ENCODE measurements at places on chromosomes 1 and 21. TPM values are rescaled to one million over a fixed set of nuclear protein-coding genes. Genes with fewer than 3 reads are reported as not detected.
A peak's percentile ranks its signal among the peaks of the same experiment; 100 is the strongest.

DNA sequence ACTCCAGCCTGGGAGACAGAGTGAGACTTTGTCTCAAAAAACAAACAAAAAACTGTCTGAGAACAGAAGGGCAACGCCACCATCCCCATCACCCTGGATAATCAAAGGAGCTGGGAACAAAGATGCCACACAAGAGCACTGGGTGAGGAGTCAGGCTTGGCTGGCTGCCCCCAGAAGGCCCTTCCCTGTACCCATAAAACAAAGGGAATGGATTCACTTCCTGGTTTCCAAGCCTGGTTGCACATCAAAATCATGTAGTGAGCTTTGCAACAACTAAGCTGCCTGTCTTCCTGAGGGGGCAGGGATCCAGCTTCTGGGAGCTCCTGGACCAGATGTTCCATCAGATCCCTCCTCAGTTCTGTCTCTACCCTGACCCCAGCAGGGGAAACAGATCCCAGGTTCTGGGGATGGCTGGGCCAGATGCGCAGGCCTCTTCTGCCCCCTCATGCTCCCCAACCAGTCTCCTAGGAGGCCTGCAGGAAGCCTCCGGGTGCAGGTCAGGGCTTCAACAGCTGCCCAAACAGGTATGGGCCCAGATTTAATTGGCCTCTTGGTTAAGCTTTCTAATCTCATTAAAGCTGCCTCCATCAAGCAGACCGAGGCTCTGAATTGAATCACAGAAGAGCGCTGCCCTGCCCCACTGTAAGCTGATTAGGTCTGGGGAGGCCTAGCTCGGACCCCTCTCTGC is 97.8 kb downstream of the MRPL37 start:
- peak; percentile 23 for DNase-seq

DNA sequence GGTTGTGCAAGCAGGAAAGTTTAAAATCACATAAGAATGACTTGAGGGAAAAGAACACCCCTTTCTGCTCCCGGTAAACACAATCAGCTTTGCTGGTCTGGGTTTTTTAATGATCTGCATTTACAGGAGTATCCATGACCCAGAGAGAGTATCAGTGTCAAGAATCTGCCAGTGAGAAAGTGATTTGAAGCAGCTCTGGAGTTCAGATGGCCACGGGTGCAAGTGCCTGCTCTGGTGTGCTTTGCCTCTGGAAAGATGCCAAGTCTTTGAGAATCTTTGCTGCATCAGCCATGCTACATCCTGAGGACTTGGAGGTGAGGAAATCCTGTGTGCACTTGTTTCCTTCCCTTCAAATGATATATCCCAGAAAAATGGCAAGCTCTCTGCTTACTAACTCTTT is 18.6 kb upstream of the MYSM1 start:
- peak; percentile 68 for DNase-seq

DNA sequence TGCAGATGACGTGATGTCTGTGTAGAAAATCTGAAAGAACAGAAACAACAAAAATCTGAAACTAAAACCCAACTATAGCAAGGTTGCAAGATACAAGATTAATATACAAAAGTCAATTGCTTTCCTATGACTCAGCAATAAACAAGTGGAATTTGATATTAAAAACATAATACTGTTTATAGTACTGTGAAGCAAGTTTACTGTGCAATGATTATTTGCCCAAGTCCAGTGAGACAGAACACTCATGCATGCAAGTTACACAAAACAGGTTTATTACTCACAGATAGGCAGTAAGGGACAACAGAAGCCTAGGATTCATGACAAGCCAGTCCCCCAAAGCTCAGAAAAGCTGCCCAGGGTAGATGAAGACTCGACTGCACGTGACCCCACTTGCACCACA is 62.4 kb upstream of the RAB4A start:
- no peak for DNase-seq

DNA sequence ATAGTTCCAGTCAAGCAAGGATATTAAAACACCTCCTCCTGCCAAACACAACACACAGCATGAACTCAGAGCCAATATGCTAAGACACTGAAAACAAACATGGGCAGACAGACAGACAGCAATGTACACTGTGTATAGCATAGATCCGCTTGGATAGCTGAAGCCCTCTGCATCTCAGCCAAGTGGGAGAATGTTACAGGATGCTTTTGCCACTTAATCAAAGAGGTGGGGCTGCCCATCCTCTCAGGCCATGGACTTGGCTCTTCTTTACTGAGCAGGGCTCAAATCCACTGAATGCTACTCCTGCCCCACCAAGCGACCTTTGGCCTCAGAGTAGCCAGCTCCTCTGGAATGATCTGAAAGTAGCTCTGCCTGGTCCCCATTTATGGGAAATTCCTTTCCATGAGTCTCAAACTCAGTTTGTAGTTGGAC is 64.7 kb upstream of the NGF start:
- DNase-seq, result no peak

DNA sequence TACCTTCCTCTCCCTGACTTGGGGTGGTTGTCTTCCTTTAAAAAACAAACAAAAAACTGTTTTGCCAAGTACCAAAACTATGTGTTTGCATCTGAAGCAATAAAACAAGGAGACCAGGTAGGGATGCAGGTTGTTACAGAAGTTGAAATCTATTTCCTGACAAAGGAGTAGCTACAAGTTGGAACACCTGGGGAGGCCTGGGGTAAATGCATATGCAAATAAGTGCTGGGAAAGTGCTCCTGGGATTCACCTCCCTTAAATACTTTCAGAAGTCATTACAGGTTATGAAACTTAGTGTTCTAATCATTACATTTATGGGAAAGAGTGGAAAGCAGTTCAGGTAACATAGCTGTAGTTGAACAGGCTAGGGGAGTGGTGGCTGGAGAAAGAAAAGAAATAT is 1.9 kb upstream of the TSNAX start:
- DNase-seq, result no peak

DNA sequence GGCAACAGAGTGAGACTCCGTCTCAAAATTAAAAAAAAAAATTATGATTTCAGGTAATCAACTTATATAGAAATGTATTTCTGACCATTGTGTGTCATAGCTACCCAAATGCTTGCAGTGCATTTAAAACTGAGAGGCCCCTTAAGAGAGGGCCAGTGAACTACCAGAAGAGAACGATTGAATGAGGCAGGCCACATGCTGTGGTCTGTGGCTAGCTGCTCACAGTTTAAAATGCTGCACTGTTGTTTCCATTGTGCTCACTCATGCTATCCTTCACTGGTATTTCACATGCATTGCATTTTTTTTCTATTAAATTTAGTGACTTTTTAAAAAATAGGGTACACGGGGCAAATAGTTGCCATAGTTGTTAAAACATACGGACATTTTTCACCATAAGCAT is 26.0 kb downstream of the CHML start:
- DNase-seq, result no peak

- no peak for DNase-seq
Observed at GRCh38 chr1:198638894-198639635, at the start of gene PTPRC. PTPRC (plus strand) TSS chr1:198639040; CDS start chr1:198639269, 229 bp downstream.

GRCh38 chr1:32353431-32353830 is 8.9 kb downstream of the FAM229A start:
- DNase-seq, result no peak

NHLH1 gene
- total RNA-seq, result 0.46 TPM

EDARADD gene
- total RNA-seq, result not detected

AMY1A gene
- not detected for total RNA-seq

CLEC20A gene
- not detected for total RNA-seq

Measured in endothelial cell of umbilical vein (primary cell).